ENCODE measurements at places on chromosomes 13 and 19.

DNA sequence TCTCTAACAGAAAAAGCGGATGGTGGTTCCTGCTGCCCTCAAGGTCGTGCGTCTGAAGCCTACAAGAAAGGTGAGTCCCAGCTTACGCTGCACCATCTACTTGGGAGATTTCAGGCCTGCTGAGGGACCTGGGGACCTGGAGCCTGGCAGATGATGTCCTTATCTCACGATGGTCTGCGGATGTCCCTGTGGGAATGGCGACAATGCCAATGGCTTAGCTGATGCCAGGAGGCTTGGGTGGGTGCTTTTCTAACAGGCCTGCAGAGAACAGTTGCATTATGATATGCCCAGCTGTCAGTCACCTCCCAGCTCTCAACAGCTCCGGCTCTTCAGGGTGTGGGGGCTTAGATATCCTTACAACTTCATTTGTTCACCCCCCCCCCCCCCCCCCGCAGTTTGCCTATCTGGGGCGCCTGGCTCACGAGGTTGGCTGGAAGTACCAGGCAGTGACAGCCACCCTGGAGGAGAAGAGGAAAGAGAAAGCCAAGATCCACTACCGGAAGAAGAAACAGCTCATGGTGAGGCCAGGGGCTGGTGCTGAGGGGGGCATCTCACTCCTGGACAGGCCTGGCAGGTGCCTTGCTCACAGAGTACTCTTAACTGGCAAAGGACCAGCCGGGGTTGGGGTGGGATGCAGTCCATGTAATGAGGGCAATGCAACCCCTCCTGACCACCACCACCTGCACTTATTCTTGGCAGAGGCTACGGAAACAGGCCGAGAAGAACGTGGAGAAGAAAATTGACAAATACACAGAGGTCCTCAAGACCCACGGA, 3.8 kb downstream of the RPL13A start:
- no peak for DNase-seq

DNA sequence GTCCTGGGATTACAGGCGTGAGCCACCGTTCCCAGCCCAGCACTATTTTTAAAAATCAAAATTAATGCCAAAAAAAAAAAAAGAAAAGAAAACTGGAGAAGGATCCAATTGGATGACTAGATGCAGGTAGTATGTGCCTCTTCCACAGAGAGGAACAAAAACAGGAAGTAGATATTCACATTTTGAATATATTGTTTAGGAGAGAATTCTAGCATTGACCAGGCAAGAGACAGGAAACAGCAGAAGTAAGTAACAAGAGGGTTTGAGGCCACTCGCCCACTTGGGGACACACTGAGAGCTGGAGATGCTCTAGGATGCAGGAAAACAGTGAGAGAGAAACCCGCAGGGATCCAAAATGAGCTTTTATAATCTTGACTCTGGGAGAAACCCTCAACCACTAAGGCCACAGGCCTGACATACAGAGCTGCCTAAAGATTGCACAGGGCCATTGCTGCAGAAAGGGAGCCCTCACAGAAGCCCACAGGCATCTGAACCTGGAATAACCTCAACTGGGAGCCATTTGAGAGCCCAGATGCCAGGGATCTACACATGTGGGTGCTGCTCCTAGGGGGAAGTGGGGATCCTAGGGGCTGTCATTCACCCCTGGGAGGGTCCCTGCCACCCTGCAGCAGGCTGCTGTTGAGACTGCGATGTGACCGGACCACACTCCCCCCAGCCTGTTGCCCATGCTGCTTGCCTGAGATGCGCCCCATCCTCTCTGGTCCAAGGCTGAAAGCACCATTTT, 28.2 kb downstream of the IGFL2 start:
- no peak for DNase-seq

DNA sequence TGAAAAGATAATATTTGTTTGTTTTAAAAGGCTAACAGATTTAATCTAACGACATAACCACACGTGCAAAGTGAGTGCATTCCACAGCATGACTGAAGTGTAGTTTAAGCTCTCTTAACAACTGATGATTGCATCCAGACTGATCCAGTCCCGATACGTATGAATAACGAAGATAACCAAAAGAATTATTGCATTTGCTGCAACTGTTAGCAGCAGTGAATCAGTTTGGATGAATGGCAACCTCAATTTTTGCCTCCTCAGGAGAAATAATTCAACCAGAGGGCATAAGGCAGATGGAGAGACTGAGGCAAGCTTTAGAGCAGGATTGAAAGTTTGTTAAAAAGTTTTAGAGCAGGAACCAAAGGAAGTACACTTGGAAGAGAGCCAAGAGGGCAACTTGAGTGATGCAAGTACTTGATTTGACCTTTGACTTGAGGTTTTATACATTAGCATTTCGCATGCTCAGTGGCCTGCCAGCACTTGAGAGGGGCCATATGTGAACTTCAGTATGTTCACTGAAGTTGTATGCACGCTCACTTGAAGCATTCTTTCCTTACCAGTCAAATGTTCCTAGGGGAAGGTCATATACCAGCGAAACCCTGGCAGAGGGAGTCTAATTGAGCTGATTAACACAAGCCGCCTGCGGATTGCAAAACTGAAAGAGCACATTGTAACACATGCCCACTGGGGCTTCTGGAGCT, 835.0 kb upstream of the PCDH20 start:
- DNase-seq, result no peak

GRCh38 chr13:62544928-62545327, 1129.3 kb upstream of the PCDH20 start:
- no peak for DNase-seq

GRCh38 chr13:45276913-45277312, 64.1 kb downstream of the TPT1 start:
- DNase-seq, result no peak

- DNase-seq, result no peak
Observed at GRCh38 chr13:112899281-112900225, 69.5 kb upstream of the MCF2L start.

DNA sequence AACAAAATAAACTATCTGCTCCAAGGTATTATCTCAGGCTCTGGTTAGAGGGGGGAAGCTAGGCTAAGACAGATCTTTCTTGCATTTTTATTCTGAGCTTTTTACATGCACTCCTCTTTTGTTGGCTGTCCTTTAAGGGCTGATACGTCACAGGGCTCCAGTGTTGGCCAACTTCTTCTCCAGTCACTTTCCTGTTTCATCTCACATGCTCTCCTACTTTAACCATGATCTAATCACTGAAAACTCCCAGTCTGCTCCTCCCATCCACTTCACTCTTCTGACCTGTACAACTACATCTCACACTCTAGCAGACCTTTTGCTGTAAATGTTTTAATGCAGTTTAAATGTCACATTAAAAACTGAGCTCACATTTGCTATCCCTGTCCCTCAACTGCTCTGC, 510.0 kb upstream of the KLF12 start:
- DNase-seq, result no peak

DNA sequence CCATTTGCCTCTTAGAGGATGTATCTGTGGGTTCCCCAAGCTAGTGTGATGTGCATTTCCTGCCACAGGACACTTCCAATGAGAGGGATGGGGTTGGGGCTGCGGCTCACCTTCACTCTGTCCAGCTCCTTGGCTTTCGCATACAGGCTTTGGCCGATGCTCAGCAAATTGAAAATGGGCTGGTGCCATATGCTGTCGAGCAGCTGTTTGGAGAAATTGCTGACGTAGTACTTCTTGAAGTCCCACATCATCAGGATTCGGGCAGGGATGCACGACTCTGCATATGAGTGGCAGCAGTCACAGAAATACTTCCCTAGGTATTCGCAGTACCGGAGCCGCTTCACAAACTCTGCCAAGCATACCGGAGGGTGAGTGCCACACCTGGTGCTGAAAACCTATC, 37.0 kb downstream of the RUBCNL start:
- DNase-seq, result no peak

DNA sequence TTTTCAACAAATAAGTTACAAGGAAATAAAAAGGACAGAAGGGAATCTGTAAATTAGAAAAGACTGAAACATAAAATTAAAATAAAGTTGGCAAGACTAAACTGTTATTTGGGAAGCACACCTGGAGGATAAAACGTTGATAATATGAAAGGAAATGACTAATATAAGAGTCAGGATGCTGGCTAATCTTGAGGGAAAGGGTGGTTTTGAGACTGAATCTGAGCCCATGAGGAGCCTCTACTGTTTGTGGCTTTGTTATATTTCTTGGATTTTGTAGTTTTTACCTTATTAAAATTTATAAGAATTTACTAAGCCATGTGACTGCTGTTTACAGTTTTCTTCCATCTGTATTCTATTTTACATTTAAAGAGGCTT, 718.0 kb upstream of the SPRY2 start:
- no peak for DNase-seq

DNA sequence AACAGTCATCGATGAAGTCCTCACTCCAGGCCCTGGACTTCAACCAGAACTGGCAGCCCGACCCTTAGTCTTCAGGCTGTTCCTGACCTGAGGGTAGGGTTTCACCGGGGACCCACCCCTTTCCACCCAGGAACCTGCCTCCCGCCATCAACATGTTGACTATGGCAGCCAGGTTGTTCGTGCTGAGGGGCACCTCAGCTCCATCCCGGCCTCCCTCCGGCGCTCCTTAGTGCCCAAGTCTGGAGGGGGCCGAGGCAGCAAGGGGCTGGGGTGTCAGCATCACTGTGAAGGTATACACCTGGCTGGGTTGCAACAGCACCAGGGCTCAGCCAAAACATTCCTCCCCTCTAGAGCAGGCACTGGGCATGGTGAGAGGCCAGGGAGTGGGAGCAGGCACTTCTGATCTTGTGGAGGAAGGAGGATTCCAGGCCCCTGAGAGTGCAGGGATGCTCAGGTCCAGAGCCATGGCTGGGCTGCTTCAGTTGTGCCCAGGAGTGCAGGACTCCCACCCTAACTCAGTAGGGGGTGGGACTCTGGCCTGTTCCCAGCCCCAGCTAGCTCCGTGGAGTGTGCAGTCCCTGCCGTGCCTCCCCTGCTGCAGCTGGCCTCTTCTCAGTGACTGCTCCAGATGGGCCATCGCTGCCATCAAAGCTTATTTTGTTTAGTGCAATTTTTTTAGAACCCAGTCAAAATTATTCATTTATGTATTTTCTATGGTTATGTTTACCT, 1445.9 kb downstream of the PCDH9 start:
- DNase-seq, result no peak

GRCh38 chr19:18225702-18226468, at the start of gene PDE4C:
Gene PDE4C, minus strand, starts transcription at chr19:18226438. Its CDS starts 23 bp downstream, at chr19:18226415.
- DNase-seq, result no peak

DNA sequence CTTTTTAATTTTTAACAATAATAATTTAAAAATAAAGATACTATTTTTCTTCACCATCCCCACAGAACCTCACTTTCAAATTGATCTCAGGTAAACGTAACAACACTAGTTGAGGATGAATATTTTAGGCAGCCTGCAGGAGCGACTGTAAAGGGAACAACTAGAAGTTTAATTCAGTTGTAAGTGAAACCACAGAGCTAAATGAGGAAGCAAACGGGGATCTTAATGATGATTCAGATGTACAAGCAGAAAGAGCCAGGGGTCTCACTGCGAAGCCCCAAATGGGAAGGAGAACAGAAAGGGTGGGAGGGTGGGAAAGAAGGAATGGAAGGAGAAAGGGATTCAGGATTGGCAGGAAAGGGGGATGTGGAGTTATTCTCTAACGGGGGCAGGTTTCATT, 54.6 kb upstream of the RAP2A start:
- no peak for DNase-seq

GRCh38 chr19:57667228-57667627, 1.5 kb upstream of the ZSCAN4 start:
- DNase-seq, result no peak

GRCh38 chr19:18940769-18941627, at the start of gene HOMER3:
Gene HOMER3, minus strand, starts transcription at chr19:18941217. Its CDS starts 2,235 bp downstream, at chr19:18938982.
- peak; percentile 77 for DNase-seq

Data from stimulated activated CD4-positive, alpha-beta T cell treated with anti-CD3 and anti-CD28 coated beads, Interleukin-4, amount 100 ng/mL, for 24 hours (primary cell).